ENCODE measurements at places on chromosomes 6 and 20.

DNA sequence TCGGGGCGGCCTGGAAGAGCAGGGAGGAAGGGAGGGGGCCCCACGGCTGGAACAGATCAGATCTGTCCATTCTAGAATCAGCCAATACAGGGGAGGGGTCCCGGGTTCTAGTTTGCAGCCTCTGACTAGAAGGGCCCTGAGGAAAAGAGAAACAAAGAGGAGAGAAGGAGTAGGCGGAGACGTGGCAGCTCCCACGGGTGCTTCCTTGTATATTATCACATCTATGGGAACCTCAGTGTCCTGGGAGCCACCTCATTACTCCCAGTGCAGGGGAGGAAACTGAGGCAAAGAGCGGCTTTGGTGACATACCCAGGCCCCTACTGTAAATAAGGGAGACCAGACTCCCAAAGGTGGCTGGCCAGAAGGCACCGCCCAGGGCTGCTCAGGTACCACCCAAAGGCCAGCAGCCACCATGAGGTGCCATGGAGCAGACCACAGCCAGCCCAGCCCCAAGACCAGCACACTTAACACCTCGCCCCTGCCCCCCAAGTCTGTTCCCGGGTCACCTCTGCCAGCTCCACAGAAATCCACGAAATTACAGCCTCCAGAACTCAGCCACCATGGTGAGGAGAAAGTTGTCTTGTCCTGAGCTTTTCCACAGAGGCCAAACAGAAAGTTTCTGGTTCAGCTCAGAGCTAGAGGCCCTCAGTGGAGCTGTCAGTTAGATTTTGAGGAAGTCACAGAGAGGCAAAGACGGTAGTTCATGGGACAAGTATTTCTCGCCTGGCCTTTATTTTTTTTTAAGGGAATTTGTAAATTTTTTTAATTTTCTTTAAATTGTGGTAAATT is 2.1 kb downstream of the ZC3H12D start:
- DNase-seq: no peak

GRCh38 chr20:53216856-53217576 is 244.9 kb downstream of the TSHZ2 start:
- DNase-seq: peak; percentile 38

DNA sequence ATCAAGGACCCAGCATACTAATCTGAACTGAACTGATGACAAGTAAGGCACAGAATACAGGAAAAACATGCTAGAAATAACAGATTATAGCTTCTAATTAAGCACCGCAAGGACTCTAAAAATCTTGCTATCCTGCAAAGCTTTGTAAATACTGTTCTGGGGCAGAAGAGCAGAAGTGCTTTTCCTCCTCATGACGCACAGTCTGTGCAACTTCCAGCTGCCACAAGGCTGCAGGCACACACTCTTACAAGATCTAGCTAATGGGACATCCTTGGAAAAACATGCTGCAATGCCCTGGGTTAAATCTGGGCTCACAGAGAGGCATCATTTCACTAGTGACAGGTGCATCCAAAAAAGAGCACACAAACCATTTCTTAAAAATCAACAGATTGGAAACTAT is 188.6 kb downstream of the GJA10 start:
- no peak for DNase-seq

DNA sequence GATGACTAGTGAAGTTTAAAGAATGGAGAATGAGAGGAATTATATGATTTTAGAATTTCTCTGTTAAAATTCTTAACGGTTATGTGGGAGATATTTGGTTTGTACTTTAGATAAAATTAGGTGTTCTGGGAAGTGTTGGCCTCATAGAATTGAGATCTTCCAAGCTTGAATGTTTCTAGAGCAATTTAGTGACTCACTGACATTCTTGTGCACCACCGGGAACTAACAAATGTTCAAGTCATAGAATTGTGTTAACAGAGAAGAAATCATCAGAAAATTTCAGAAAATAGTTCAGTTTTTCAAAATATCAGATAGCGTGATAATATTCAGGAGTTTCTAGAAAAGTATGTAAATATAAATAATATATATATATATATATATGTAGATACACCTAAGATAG is 67.9 kb upstream of the BMP5 start:
- no peak for DNase-seq

DNA sequence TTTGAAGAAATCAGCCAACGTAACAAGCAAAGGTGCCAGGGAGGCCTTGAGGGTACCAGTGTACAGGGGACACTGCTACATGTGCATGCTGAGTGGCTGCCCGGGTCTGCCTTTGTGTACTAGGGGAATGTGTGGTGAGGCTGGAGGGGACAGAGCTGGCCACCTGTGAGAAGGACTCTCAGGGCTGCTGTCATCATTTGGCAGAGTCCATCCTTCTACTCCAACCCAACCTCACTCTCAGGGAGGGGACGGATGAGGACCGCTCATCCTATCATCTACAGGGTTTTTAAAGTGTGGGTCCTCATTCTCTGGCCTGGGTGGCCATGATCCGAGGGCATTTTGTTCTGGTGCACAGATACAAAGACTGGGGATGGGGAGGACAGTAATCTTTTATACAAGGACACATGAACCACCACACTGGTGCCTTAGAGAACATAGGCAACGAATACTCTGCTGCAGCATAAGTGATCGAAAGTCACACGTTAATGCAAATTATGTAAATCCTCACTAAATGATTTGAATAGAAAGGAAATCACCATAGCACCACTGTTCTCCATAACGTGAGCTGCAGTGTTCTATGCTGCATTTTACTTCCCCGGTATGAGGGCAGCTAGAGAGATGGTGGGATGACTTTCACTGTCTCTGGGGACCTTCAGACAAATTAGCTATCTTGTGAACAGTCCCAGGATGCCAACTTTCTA is 181.4 kb downstream of the GMPR start:
- DNase-seq: no peak

- no peak for DNase-seq
Measured at GRCh38 chr6:139152088-139152891, 17.4 kb downstream of the HECA start.

DNA sequence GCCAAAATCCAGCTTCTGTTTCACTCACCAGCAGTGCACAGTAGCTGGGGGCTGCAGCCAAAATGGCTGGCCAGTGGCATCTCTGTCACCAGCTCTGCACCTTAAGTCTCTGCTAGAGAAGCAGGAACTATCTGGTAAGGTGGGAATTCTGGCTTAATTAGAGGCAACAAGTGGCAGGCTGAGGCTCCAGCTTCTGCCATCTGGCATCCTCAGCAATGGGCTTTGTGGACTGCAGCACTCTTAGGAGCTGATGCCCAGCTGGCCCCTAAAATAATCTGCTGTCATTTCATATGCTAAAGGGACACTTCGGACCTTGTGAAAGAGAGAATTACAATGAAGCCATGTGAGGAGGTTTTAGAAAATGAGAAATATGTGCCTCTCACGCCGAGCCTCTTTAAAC is 4.6 kb upstream of the CLDN20 start:
- no peak for DNase-seq

DNA sequence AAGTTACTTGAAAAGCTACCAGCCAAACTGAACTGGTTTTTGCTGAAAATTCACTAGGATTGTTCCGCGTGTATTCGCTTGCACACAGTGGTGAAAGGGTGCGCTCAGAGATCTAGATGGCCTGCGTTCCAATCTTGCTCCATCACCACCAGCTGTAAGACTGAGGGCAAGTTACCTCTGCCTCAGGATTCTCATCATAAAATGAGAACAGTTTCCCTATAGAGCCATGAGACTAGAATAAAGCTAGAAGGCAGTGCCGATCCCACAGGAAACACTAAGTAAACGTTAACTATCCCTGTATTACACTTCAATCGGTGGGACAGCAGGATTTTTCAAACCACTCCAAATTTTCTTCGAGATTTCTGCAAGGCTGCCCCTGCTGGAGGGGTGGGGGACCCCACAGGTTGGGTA is 838 bp downstream of the AHCY start:
- DNase-seq: no peak

GRCh38 chr6:138226700-138227315 is 8.5 kb upstream of the PBOV1 start:
- no peak for DNase-seq

- no peak for DNase-seq
Measured at GRCh38 chr6:129989396-129989795, 29.0 kb upstream of the L3MBTL3 start.

DNA sequence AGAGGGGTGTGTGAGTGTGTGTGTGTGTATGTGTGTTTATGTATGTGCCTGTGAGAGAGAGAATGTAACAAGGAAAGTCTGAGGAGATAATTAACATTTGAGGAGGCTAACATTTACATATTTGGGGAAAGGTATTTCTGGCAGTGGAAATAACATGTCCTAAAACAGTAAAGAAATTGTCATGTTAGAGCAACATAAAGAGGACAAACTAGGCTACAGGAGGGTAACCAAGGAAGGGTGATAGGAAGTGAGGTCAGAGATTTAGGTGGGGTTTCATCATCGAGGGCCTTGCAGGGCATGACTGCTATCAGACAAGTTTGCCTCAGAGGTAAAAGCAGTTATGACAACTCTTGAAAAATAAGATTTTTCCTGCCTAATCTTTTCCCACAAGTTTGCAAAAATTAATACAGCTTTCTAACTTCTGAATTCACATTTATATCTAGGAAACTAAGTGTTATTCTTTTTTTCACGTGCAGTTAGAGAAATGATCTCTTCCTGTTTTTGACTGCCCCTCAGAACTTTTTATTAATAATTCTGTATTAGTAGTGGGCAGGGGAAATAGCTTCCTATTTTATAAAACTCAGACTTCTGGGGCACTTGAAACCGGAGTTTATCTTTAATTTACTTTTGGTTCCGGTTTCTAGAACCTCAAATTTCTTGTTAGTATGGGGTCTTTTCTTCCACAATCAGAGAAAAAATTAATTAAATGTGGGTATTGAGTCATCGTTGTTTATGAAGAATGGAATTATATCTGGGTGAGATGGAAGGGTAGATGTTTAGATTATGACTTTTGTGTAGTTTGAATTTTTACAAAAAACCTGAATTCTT is 30.5 kb upstream of the RHAG start:
- no peak for DNase-seq

GRCh38 chr20:47353239-47353691 is 3.2 kb downstream of the ZMYND8 start:
- DNase-seq: no peak

- DNase-seq: no peak
Measured at GRCh38 chr6:56372406-56372995, 125.1 kb upstream of the COL21A1 start.

- DNase-seq: no peak
Measured at GRCh38 chr6:45470131-45470738, 92.5 kb upstream of the SUPT3H start.
